ENCODE measurements at places on chromosomes 5 and 9.

DNA sequence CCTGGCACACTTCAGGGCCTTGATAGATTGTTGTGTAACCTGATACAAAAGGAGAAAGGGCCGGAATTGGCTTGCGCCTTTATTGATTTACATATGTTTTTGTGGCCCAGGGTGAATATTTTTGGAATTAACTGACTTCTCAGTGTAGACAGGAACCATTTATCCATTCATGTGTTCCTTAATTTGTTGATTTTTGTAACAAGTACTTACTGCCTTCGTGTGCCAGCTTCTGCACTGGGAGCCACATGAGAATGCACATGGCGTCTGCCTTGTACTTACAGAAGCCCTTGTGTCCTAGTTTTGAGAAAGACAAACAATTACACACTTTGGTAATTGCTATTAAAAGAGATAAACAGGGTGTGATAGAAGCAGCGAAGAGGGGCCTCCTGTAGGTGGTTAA lies 26.4 kb downstream of the EHMT1 start:
- no peak for DNase-seq

GRCh38 chr5:61115968-61116367 lies 46.3 kb downstream of the SMIM15 start:
- DNase-seq, result no peak

GRCh38 chr5:141359790-141360426 lies at the start of gene PCDHGB2:
Gene PCDHGB2, plus strand, starts transcription at chr5:141359994. Its CDS starts 142 bp downstream, at chr5:141360136.
- peak; percentile 80 for DNase-seq

- no peak for DNase-seq
Measured at GRCh38 chr5:34488984-34489383, 167.1 kb upstream of the RAI14 start.

DNA sequence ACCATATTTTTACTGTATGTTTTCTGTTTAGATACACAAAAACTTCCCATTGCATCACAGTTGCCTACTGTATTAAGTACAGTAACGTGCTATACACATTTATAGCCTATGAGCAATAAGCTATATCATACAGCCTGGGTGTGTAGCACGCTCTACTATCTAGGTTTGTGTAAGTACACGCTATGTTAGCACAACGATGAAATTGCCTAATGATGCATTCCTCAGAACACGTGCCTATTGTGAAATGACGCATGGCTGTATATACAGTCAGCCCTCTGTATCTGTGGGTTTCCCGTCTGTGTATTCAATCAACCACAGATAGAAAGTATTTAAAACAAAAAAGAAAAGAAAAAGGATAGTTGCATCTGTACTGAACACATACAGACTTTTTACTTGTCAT lies 64.2 kb downstream of the SGCD start:
- peak; percentile 44 for DNase-seq

- DNase-seq, result no peak
Measured at GRCh38 chr5:181100121-181100875, 30.7 kb downstream of the OR2V1 start.

DNA sequence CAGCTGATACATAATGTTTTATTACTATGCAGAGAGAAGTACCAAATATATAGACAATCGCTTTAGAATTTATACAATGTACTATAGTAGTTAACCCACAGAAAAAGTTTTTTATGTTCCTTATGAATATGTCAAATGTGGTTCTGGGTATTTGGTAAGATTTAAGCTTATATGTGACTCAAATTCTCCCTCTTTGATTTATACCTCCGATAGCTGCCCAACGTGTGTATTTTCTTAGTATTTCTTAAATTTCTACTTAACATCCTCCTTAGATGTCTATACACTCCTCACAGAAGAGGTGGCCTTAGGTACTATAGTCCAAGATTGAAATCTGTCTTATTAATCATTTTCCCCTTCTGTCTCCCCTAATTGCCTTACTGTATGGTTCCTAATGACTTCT lies 138.6 kb upstream of the TNFAIP8 start:
- DNase-seq, result no peak

- no peak for DNase-seq
Measured at GRCh38 chr5:126753227-126753626, 23.7 kb upstream of the LMNB1 start.

- no peak for DNase-seq
Measured at GRCh38 chr5:149418910-149419531, 39.9 kb upstream of the IL17B start.

DNA sequence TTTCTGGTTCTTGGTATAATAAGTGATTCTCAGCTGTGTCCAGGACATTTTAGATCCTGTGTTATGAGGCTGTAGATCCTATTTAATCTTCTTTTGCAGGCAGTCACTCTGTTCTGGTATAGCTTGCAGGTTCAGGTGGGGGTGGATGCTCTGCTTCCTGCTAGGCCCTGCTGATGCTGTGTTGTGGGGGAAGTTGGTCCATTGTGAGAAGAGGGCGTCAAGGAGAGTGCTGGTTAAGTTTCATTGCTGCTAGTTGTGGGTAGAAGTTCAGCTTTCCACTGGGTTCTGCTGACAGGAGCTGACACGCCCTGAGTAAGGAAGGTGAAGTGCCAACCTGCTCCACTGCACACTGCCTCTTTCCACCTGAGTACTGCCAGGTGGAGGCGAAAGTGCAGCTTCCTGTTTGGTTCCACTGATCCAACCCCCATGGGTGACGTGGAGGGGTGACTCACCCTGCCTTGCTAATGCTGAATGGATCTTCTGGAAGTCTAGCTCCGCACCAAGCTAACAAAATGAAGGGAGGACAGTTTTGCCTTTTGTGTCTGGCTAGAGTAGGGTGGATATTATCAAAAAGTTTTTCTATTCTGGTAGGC lies 16.3 kb downstream of the NMRK1 start:
- DNase-seq, result no peak

- DNase-seq, result no peak
Measured at GRCh38 chr5:128470663-128471062, 67.4 kb downstream of the FBN2 start.

DNA sequence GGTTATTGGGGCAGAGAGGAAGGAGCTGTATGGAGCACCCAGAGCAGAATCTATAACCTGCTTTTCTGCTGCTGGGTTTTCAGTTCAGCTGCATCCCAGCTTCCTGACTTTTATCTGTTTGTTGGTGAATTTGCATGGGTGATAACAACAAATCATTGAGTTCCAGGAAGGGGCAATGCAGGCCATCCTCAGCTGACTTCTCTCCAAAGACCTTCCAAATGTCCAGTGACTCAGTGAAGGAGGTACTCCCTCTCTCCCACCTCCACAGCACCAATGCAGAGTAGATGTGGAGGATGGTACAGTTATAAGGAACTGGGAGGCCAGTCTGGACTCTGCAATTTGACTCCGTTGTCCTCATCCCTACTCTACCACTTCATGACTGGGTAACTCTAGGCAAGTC lies 1.6 kb upstream of the TXN start:
- DNase-seq, result no peak

DNA sequence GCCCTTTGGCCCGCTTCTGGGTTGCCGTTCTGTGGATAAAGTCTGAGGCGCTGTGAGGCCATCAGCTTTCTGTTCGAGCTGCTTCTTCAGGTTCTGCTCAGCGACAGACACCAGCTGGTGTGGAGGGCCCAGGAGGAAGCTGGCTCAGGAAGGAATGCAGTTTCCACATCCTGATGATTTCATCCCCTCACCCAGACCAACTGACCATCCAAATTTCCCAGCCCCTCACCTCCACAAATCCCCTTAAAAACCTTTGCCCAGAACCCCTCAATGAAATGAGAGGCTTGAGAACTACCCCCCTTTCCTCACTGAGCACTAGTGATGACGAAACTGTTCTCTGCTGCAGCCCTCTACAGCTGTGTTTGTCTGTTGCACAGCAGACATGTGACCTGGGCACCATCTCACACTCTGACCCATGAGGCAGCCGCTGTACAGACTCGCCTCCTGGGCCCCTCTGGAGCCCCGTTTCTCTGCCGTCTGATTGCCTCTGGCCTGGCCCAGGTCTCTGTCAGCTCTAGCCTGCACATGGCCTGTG lies 45.4 kb downstream of the SPATA31C2 start:
- DNase-seq, result peak; percentile 24

DNA sequence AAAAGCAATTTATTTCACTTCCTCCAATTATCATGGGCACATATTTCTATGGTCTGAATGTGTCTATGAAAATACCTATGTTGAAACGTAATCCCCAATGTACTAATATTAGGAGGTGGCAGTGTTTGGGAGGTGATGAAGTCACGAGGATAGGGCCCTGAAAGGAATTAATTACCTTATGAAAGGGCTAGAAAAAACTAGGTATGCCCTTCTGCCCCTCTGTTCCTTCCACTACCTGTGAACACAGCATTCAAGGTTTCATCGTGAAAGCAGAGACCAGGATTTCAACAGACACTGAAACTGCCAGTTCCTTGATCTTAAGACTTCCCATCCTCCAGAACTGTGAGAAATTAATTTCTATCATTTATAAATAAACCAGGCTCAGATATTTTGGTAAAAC lies 1037.1 kb upstream of the C9orf72 start:
- DNase-seq, result no peak

DNA sequence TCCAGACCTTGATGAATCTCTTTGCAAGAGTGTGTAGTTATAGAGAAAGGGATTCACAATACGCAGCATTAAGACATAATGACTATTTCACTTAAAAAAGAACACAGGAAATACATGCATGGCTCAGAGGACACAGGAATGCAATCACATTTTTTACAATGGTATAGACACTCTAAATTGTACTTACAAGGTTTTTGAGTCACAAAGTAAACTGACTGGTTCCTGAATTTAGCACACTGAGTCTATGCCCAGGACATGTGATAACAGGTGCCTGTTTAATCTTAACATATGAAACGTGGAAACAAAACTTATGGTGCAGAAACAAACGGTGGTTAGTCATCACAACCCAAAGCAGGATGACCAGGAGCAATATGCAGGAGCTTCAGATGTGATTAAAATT lies 6.7 kb downstream of the EPB41L4A start:
- DNase-seq, result no peak

DNA sequence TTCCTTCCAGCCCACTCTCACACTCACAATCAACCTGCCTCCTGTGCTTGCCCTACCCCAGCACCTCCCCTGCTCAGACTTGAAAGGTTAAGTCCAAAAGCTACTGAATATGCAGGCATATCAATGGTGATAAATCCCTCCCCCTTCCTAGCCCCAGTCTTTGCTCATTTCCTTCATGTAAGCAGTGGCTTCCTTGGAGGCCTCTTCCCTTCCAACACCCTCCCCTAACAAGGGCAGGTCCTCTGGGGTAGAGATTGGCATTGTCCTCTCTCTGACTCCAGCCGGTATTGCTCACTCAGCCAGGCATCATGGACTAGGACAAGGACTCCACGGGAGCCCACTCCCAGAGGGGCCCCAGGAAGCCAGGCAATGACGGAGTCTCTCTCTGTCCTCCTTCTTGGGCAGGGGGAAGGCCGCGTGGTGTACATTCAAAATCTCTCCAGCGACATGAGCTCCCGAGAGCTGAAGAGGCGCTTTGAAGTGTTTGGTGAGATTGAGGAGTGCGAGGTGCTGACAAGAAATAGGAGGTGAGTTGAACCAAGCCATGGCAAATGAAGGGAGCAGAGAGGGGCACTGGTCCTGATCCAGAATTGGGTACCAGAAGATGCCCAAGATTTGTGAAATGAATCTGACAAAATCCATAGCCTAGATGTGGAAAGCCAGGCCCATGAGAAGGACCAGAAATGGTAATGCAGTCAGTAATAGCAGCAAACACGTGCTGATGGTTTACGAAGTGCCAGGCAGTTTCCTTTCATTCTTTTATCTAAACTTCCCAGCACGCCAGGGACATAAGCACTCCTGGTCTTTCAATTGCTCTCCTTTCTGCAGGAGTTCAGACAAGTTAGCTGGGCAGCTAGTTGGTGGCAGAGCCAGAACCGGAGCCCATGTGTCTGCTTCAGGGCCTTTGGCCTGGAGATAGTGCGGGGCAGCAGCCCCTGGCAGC lies 102.5 kb downstream of the PDE6A start:
- DNase-seq, result no peak

DNA sequence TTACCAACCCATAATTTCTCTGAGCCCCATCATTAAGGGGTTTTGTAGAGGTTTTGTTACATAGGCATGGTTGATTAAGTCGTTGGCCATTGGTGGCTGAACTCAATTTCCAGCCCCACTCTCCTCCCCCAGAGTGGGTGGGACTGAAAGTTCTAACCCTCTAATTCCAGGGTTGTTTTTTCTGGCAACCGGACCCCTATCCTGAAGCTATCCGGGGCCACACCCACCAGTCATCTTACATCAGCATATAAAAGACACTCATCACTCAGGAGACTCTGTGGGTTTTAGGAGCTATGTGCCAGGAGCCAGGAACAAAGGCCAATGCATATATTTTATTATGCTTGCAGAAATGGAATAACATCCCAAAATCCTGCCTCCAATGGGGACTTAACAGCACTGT lies 186.0 kb downstream of the NXNL2 start:
- DNase-seq, result no peak

- no peak for DNase-seq
Measured at GRCh38 chr9:121486043-121486442, 13.6 kb downstream of the GGTA1 start.

DNA sequence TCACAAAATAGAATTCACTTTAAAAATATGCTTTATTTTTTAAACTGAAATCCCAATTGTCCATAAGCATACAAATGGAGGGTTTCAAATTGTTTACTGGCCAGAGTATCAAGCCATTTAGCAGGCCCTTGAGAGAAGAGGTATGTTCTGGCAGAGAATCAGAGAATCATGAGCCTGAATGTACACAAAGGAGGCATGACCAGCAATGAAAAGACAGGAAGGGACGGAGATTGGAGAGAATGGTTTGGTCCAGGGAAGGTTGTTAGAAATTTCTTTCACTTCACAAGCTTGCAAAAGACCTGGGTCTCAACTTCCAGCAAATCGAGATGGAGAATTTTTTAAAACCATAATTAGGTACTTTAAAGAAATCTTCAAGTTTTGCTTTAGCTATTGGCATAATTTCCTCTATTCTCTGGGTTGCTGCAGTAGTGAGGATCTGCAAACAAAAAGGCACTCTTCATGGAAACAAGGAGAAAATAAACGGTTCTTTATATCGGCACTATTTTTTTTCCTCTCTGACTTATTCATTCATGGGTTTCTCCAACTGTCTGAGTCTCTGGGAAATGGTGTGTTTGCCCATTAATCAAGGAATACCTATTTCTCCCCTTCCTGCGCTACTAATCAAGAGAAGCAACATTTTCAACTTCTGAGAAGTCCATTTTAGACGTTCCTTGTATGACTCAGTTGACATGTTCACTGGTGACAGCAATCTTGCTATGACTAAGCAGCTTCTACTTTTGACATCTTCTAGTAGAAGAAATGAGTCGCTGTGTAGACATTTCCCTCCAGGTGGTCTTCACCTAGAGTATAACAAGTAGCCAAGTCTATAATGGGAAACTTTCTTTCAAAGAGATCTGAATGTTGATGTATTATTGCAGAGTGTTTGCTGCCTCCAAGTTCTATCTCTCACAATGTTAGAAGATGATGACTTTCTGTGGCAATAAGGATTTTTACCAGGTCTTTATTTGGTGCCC lies 23.1 kb upstream of the ERCC6L2 start:
- peak; percentile 85 for DNase-seq

All from RKO (cell line).